ENCODE measurements at places on chromosomes 1 and 21.
A peak's percentile ranks its signal among the peaks of the same experiment; 100 is the strongest.

- peak; percentile 55 for DNase-seq
Measured at GRCh38 chr1:39250460-39251240, 46.2 kb downstream of the MACF1 start.

GRCh38 chr1:162253790-162254189 lies 122.9 kb downstream of the SPATA46 start:
- DNase-seq, result no peak

- DNase-seq, result no peak
Measured at GRCh38 chr1:91851130-91852010, 34.6 kb downstream of the TGFBR3 start.

GRCh38 chr1:109817881-109818270 lies 54.2 kb upstream of the EPS8L3 start:
- no peak for DNase-seq

- no peak for DNase-seq
Measured at GRCh38 chr1:73500154-73500553, 697.8 kb downstream of the LRRIQ3 start.

DNA sequence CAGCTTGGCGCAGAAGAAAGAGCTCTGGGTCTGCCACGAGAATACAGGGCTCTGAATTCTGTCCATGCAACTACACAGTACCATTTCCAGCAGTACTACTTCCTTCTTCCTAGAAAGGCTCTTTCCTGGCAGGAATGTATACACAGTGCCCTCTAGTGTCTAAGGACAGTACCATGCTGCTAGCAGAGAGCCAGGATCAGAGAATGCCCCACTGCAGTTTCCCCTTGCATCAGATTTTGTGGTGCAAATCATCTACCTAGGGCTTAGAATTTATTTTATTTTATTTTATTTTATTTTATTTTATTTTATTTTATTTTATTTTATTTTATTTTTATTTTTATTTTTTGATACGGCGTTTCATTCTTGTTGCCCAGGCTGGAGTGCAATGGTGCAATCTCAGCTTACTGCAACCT lies 50.8 kb downstream of the PAX7 start:
- DNase-seq, result peak; percentile 79

- DNase-seq, result peak; percentile 48
Measured at GRCh38 chr1:229664133-229664689, 38.2 kb downstream of the URB2 start.

DNA sequence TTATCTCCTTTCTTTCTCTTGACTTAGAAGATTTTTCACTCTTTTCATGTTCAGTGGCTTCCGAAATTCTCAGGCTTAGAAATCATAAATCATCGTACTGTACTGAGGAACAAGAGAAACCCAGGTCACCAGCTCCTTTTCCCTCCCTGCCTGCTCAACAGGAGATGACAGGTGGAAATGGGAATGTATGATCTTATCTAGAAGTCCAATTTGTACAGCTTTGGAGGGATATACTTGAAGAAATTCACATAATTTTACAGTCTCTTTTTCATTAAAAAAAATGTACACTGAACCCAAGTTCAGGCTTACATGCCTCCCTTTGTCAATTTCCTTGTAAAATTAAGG lies 11.7 kb downstream of the EVA1C start:
- no peak for DNase-seq

- no peak for DNase-seq
Measured at GRCh38 chr1:192880231-192880630, 71.4 kb downstream of the RGS2 start.

DNA sequence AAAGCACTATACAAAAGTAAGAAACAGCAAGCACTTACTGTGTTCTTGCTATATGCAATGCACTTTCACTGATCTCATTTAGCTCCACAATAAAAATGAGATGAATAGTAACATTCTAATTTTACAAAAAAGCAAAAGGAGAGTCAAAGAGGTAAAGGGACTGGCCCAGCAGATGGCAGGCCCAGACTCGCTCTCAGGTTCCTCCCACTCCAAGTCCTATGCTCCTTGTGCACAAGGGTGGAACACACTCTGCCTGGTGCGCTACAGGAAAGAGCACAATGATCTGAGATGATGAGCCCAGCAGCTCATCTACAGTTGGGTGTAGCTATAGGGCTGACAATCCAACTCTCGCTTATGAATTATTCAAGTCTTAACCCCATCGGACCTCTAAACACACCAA lies 94.1 kb upstream of the LYST start:
- DNase-seq, result no peak

GRCh38 chr1:245434280-245434679 lies 279.5 kb downstream of the KIF26B start:
- no peak for DNase-seq

- DNase-seq, result no peak
Measured at GRCh38 chr1:108933944-108934343, 29.3 kb downstream of the CLCC1 start.

DNA sequence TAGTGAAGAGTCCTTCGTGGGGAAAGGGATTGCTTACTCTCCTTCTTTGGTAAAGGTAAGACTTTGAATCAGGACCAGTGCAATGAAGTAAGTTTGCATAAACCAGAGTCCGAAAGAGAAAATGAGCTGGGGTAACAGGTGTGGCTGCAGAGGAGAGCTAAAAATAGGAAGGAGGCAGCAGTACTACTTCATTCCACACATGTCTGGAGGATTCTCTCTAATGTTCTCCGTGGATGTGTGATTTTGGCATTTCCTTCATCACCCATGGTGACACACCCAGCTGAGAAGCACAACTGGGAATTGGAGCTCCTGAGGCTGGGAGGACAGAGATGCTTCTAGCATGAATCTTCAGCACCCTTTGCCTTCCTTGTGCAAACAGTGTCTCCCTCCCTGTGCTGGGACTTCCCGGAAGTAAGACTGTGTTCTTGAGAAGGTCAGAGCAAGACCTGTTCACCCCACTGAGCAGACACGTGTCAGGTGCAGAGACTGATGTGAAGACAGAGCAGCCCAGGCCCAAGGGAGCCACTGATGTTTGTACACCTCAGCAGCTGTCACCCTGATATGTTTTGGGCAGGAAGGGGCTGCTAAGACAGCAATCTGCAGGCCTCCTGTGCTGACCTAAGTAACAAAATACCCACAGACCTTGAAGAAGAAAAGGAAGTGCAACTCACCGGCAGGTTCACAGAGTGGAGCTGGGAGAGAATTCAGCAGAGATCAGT lies 13.3 kb downstream of the FCRL1 start:
- no peak for DNase-seq

DNA sequence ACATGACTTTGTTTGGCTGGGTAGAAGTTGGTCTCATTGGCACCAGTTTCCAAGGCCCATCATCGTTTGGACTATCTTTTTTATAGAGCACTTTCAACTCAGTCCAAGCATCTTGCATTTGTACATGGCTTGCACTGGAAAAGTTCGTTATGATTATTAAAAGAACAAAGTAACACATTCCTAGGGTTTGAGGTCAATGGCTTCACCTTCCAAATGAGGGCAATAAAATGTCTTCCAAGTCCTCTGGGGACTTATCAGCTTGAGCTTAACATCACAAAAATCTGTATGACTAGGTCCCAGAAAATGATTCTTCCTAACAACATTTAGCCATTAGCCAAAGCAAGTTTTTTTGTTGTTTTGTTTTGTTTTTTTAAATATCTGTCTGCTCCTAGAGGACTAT lies 610.8 kb downstream of the LMO4 start:
- DNase-seq, result no peak

DNA sequence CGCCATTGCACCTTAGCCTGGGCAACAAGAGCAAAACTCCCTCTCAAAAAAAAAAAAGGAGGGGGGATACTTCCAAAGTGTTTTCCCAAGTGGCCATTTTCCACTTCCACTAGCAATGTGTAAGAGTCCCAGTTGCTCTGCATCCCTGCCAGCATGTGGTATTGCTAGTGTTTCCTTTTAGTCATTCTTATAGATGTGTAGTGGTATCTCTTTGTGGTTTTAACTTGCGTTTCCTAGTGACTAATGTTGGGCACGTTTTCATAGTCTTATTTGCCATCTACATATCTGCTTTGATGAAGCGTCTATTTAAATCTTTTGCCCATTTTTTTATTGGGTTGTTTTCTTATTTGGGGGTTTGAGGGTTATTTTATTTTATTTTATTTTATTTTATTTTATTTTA lies 31.1 kb downstream of the INAVA start:
- peak; percentile 33 for DNase-seq

DNA sequence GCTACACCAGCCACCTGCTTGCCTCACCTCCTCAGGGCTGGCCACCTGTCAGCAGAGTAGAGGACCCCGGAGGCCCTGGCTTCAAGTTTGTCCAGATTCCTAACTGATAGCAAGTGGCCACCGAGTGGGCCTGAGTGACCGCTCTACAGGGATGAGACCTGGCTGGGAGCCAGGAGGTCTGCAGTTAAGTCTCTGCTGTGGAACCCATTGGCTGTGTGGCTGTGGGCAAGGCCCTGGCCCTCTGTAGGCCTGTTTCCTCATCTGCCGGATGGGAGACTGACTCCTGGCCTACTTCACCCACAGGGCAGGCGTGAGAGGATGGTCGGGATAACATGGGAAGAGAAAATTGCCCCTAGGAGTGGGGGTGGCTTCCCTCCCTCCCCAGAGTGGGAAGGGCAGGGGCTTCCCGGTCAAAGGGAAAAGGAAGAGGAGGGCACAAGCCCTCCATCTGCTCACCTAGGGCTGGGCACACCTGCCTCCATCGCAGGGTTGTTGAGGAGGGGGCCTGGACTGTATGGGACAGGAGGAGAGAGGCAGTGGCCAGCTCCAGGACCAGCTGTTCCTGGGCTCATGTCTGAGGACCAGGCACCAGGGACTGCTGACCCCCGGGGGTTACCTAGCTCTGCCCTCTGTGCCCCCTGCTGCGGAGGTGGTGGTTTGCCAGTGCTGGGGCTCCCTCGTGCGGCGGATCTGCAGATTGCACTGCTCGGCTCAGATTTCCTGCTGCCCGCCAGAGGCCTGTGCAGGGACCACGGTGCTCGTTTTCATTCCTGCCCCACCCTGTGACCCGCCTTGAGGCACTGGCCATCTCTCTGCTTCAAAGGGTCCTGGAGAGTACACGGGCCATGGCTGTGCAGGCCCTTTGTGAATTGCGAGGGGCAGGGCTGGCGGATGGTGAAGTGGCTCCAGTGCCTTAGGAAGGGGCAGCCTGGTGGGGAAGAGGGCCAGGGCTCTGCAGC lies 9.1 kb upstream of the MTFR1L start:
- DNase-seq, result peak; percentile 79

DNA sequence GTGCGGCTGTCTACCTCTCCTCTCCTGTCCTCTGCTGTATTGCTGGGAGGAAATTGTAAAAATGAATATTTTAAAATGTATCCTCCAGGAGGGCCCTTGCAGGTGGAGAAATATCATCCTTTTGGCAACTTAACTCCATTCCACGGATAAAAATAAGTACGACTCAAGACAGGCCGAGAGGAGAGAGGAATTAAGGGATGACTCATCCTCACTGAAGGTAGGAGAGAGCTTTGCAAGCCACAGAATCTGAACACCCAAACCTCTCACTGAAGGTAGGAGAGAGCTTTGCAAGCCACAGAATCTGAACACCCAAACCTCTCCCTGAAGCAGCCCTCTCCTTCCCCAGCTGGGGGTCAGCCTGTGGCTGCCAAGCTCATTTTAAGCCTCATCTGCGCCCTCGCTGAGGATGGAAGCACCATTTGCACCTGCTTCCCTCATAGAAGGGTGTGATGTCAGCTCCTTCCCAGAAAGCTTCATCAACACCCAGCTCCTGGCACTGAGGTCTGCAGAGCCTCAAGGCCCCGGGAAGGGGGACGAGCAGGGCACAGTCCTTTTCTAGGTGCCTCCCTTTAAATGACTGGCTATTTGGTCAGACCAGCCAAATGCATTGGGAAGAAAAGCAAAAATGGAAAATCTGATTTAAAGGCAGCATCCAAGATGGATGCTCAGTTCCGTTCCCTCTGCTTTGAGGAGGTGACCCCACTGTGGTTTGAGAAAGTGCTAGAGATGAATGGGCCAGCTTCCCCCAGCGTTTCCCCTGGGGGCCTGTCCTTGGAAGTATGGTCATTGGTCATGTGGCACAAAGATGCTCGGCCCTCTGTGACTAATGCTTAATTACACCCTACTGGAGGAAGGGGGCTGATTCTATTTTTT lies 12.9 kb upstream of the SELENON start:
- DNase-seq, result no peak

- no peak for DNase-seq
Measured at GRCh38 chr1:219732814-219733491, 120.0 kb upstream of the ZC3H11B start.

GRCh38 chr1:219566951-219567947 lies 45.7 kb downstream of the ZC3H11B start:
- DNase-seq, result peak; percentile 10

DNA sequence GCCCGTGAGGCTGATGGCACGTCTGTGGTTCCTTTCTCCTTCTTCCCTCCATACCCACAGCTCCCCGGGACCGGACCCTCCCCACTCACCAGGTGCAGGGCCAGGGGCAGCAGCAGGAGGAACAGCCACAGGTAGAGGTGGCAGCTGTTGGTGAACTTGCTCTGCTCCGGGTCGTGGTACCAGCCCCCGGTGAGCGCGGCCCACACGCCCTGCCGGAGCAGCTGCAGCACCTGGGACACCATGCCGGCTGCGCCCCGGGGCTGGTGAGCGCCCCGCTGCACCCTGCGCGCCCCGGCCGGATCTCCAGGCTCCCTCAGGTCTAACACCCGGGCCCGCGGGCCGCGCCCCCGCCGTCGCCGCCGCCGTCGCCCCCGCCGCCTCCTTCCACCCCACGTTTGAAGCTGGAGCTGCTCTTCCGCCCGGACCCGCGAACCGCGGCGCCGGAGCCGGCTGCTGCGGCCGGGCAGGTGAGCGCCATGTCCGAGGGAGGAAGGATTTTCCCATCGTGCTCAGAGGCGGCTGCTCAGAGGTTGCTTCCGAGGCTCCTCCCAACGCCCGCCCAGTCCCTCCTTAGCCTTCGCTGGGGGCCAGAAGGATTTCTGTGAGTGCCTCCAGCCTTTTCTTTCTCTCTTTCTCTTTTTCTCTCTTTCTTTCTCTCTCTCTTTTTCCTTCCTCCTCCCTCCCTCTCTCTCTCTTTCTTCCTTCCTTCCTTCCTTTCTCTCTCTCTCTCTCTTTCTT lies at the start of gene PCNX2:
TSS of gene PCNX2 (minus strand) at position 489 of the 738 bp plus-strand sequence. CDS start at position 242, 247 bp downstream.
- DNase-seq, result peak; percentile 64

DNA sequence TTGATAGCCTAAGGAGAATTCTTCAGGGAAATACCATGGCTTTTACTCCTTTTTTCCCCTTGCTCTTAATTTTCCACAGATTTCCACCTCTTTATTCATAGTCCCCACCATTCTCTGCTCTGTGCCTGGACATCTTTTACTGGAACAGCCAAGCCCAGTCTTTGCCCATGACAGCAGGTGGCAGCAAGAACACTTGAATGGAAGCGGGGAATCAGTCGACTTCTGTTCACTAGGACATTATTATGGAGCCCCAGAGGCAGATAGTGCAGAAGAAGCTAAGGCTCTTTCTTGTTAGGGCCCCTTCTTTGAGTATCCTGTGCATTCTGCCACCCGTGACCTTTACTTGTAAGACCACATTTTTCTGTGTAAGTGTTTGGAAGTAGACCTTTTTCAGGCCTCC lies 6.3 kb downstream of the OR14I1 start:
- peak; percentile 65 for DNase-seq

GRCh38 chr1:24724345-24725208 lies 20.7 kb upstream of the CLIC4 start:
- DNase-seq, result no peak

GRCh38 chr1:89310505-89310904 lies 37.8 kb upstream of the GBP5 start:
- no peak for DNase-seq

GRCh38 chr1:208778417-208778816 lies 534.2 kb upstream of the PLXNA2 start:
- DNase-seq, result no peak

Measured in hematopoietic multipotent progenitor cell treated with erythropoietin and hydrocortisone succinate and interleukin-3 and kit ligand, for 6 days (in vitro differentiated cells).